Gastroesophageal sphincter (tissue), 4 donors: ENCODE measurements at places on chromosomes 6 and 20. TPM values are rescaled to one million over a fixed set of nuclear protein-coding genes. Genes with fewer than 3 reads are reported as not detected.

GRCh38 chr6:13396241-13396792 lies 68.0 kb upstream of the TBC1D7 start:
- ATAC-seq = no peak

DNA sequence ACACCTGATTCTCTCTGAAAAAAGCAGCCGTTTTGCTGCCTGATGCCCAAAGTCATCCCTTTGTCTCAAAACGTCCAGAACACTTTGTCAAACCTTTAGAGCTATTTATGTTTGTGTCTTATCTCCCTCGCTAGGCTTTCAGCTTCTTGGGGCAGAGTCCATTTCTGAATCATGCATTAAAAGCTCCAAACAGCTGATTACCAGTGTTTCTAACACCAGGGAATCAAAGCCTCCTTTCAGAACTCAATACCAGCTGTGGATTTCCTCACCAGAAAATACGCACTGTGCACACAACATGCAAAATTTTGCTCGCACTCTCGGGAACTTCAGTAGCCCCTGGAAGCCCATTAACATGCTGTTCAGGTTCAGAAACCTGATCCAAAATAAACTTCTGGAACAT lies 333.3 kb downstream of the HACE1 start:
- no peak for ATAC-seq

DNA sequence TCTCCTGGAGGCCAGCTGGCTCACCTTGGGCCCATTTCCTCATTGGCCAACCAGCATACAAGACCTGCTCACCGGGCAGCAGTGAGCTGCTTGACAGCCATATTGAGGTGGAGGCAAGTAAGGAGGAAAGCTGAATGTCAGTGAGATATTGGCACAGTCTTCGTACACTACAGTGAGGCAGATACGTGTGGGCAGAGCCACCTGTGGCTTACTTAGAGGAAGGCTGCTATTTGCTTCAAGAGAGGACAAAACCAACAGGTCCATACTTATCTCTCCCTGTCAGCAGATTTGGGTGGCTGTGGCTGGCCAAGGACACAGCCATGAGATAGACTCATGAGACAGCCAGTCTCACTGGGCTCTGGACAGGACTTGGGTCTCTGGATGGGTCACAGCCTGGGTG lies 15.1 kb upstream of the MCM3 start:
- no peak for ATAC-seq

GRCh38 chr6:40796260-40797221 lies 209.4 kb upstream of the LRFN2 start:
- no peak for ATAC-seq

DNA sequence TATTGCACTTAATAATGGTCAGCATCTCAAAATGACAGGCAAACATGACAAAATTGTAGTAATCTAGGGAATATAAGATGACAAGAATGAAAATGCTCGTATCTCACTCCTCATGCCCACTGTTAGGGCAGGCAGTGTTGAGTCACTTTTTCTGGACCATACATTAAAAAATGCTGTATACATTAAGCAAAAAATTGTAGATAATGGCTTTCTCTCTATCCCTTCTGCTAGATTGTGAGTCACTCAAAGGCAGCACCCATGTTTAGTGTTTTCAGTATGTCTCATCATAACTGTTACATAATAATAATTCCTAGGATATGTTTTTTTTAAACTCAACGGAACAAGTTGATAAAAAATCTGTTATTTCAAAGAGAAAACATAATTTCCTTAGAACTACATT lies 199.3 kb downstream of the TENT5A start:
- no peak for ATAC-seq

DNA sequence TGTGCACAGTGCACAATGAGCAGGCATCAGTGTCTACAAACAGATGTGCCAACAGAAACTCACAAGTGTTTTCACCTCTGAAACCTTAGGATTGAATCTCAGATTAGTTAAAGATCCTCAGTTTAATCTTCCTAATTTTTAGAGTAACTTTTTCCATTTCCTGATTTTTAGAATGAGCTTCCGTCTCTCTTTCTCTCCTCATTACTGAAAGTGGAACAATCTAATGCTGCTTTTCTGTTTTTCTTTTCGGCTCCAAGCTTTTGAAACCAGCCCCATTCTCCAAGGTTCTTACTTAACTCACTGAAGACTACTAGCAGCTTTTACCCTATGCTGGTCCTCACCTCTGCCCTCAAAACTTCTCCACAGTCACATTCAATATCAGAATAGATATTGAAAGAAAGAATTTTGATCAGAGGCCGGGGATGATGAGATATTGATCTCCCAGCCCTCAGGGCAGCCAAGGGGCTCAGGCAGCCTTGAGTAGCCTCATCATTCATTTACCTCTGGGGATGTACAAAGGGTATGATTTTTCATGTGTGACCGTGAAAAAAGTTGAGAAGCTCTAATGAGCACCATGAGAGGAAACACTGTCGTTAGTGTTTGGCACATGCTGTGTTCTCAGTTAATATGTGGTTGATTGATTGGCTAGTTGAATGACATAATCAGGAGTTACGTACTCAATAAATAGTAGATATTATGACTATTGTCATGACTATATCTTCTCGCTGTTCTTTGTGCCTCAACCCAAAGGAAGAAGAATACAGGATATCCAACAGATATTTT lies 11.9 kb upstream of the STK38 start:
- ATAC-seq = no peak

DNA sequence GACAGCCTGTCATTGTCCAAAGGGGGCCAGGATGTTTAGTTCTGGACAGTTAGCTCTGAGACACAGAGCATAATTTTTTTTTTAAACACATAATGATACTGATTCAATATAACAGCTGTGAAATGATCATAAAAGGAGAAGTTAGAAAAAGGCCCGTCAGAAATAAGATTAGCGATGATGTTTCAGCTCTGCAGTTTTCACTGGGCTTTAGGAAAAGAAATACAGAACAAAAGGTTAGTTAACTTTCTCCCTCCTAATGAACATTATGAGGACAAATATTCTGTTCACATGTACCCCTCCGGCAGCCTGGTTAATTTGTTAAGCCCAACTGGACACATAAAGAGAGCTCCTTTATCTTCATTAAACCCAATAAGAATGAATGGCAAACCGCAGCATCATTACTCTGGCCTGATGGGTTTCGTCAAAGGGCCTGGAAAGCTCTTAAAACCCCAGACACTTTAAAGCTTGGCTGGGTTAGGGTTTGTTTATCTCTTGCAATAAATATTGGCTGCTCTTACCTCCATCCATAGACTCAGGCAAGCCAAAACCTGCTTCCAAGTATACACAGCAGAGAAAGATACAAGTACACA lies 394.6 kb downstream of the KIF16B start:
- no peak for ATAC-seq

DNA sequence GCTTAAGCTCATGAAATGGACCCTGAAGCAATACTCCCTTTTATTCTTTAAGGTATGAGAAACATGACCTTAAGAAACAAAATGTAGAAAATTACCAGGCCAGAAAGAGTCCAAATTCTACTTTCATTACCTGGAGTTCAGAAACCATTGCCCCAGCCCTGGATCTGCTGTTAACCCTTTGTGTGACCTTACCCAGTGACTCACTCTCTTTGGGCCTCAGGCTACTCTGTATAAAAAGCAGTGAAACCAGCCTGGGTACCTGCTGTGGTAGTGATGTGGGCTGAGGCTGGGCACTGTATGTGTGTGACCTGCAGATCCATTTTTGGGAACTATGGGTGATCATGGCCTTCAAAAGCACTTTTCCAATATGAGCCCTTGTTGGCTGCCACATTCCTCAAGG lies 47.2 kb downstream of the SLC9A8 start:
- no peak for ATAC-seq

- no peak for ATAC-seq
These were observed 18.3 kb upstream of the SEC63 start for GRCh38 chr6:107976155-107976783.

DNA sequence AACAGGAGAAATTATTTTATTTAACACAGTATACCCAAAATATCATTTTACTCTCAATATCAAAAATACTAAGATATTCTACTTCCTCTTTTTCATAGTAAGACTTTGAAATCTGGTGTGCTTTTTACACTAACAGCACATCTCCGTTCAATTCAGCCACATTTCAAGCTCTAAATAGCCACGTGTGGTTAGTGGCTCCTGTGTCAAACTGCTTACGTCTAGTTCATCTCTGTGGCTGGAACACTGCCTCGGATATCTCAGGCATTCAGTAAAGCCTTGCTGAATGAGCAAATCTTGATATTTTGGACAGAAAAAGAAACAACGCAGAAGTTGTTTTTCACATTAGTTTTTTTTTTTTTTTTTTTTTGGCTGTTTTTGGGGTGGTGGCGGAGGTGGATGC lies 136.1 kb downstream of the EYA4 start:
- no peak for ATAC-seq

MATN4 gene
- not detected for total RNA-seq

SCGN gene
- not detected for total RNA-seq

OR2J3 gene
- not detected for total RNA-seq

GABRR1 gene
- total RNA-seq = not detected

PTCHD4 gene
- not detected for total RNA-seq

ELOVL4 gene
- 3.7 TPM for total RNA-seq

TMEM151B gene
- 0.27 TPM for total RNA-seq

MARCKS gene
- 23.7 TPM for total RNA-seq

ME1 gene
- total RNA-seq = 20.8 TPM

PGC gene
- 0.62 TPM for total RNA-seq
